ENCODE measurements at places on chromosomes 5 and 9.

DNA sequence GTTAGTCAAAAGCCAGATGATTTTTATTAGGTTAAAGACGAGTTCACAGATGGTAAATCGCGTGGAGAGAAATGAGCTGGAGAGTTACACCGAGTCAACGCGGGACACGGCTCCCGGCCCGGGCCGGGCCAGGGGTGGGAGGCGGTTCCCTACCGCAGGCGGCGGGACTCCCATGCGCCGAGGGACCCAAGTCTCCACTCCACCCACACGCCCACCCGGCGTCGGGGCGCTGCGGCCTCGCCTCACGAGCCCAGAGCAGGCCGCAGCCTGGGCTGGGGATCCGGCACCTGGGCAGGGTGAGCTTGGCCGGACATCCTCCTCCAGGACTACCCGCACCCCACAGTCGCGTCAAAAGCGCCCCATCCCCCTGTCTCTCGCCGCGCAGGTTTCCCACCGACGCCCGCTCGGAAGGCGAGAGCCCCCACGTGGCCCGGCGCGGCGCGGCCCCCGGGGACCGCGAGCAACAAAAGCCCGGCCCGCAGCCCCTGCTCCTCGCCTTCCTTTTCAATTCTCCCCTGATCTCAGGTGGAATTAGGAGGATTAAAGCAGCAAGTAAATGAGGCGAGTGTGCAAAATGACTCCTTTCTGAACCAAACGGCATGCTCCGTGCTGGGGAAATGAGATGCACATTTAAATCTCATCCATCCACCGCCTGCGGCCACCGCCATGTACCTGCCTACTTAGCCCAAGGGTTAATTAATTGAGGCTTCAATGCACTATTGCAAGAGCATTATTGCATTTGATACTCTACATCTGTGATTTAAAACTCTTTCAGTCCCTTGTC is 196.5 kb upstream of the TBCA start:
- DNase-seq = no peak

DNA sequence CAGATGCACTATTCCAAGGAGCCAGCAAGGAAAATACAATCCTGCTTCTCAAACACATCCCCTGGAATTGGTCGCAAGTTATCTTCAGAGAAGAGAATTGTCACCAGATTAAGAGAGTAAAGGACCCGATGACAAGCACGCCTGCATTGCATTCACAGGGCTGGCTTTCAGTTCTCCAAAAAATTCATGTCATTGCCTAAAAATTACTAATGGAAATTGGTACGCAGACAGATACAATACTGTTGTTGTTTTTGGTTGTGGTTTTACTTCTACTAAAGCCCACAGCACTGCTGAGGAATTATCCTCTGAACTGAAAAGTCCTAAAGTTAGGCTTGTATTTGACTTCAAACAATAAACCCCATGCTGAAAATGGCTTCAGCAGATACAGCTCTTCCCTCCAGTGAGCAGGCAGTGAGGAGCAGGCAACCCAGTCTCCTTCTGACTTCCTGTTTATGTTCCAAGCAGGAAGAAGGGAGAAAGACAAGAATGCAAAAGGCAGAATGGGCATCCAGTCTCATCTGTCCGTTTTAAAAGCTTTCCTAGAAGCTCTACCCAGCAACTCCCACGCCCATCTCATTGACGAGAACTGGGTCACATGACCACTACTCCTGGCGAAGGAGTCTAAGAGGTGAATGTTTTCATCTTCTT is 80.6 kb upstream of the ZNF366 start:
- no peak for DNase-seq

DNA sequence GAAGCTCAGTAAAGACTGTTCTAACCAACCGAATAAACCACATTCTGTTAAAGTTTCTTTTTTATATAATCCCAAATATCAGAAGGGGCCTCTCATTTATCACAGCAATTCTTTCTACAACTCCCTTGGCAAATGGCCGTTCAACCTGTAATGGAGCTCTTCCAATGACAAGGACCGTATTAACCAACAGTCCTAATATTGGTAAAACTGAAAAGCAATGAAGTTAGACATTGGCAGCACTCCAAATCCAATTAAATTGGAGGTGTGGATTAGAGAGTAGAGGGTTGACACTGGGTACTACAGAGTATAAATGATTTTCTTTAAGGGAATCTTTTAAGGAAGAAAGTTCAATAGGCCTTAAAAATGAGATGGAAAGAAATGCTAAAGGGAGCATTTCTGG is 842 bp downstream of the TMED7 start:
- DNase-seq = no peak

- DNase-seq = no peak
Measured at GRCh38 chr5:38341056-38341455, 82.7 kb downstream of the EGFLAM start.

GRCh38 chr5:40779561-40779960 is 18.6 kb downstream of the PRKAA1 start:
- DNase-seq = no peak

- no peak for DNase-seq
Measured at GRCh38 chr5:16579142-16579847, 37.5 kb downstream of the RETREG1 start.

- DNase-seq = no peak
Measured at GRCh38 chr5:1444361-1445189, 665 bp downstream of the SLC6A3 start.

GRCh38 chr5:82022499-82022898 is 50.7 kb downstream of the ATG10 start:
- DNase-seq = no peak

- no peak for DNase-seq
Measured at GRCh38 chr5:143402553-143403333, 743 bp downstream of the NR3C1 start.

GRCh38 chr9:90847971-90848370 is 46.4 kb downstream of the SYK start:
- DNase-seq = no peak

- no peak for DNase-seq
Measured at GRCh38 chr5:16854351-16854750, 81.7 kb downstream of the MYO10 start.

GRCh38 chr9:78695519-78695918 is 398.6 kb downstream of the PSAT1 start:
- no peak for DNase-seq

- DNase-seq = no peak
Measured at GRCh38 chr5:138252944-138253343, 21.5 kb downstream of the GFRA3 start.

DNA sequence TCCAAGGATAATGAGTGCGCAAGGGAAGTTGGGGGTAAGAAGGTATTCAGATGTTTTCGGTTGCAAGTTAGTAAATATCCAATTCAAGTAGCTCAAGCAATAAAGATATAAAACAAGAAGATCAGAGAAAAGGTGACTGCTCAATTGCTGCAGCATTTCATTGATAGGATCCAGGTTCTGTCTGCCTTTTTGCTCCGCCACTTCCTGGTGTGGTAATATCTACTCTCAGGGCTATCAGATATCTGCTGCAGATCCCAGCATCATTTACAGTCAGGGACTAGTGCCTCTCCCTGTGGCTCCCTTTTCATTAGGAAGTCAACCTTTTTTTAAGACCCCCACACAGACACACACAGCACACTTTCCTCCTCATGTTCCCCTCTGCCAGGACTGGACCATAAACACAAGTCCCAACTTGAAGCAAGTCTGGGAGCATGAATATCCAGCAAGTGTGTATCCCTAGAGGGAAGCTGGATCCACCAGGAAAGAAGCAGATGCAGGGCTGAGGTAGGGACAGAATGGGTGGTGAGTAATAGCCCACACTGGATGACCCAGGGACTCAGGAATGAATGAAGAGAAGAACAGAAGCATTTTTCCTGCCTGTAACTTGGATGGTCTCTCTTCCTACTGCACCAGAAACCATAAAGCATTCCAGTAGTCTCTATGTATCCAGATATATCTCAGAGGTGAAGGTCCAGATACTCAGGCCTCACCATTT is 53.7 kb downstream of the ZNF622 start:
- no peak for DNase-seq

- no peak for DNase-seq
Measured at GRCh38 chr5:136089791-136090190, 42.9 kb upstream of the SMAD5 start.

DNA sequence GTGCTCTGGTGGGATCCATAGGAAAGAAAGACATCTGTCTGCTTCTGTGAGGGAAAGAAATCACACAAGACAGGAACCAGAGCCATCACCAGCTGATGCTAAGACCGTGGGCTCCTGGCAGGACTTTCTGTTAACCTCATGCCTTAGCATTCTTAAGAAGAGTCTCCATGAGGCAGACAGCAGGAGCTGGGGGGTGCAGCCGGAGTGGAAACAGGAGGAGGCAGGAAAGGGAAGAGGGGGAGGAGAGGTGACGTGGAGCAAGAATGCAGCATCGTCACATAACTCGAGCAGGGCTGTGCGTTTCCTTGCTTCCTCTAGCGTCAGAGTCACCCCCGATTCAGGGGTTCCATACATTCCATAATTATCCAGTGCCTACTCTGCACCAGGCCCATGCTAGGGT is 53.6 kb downstream of the ERGIC1 start:
- DNase-seq = no peak

GRCh38 chr5:102139029-102139428 is 157.1 kb downstream of the SLCO4C1 start:
- no peak for DNase-seq

- DNase-seq = no peak
Measured at GRCh38 chr9:76676857-76677256, 87.4 kb upstream of the PCA3 start.

- DNase-seq = no peak
Measured at GRCh38 chr5:31757806-31758205, 118.9 kb downstream of the PDZD2 start.

- no peak for DNase-seq
Measured at GRCh38 chr5:106640511-106640910, 1030.2 kb downstream of the EFNA5 start.

DNA sequence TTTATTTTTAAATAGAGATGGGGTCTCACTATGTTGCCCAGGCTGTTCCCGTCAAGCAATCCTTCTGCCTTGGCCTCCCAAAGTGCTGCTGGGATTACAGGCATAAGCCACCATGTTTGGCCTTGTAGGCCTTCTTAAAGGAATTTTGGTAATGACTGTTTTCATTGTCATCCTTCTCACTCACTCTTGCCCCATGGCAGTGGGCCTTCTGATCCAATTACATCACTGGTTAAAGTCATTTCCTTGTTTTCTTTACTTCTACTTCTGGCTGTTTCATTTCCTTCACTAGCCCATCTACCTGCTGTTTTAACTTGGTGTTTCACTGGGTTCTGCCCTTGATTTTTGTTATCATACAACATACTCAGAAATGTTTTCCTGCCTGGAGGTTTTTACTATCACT is 20.1 kb upstream of the NIM1K start:
- no peak for DNase-seq

DNA sequence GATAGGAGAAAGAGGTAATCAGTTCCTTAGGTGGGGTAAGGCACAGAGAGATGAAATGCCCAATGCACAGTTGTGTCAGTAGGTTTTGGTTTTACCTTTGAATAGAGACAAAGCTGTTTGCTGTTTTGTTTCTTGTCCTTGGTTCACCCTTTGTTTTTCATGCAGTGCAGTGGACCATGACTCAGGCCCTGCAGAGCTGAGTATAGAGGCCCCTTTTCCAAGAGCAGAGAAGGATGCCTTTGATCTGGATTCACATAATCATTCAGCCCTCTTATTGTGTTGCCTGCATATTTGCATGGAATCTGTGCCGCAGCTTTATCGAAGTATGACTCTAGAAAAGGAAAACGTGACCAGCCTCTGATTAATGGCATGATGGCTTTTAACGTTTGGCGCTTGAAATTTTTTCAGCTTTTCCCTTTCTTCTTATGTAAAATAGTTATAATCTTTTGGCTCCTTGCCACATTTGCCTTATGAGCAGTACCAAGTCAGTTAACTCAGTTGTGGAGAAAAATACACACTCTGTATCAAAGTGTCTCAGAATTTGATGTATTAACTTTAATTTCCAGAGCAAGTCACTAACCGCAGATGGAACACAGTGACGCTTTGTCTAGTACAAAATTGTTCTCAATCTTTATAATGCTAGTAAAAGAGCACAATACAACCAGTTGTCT is 197.6 kb downstream of the KDM4C start:
- no peak for DNase-seq

- DNase-seq = no peak
Measured at GRCh38 chr5:164869325-164869724, 1363.9 kb downstream of the MAT2B start.

- no peak for DNase-seq
Measured at GRCh38 chr9:135103001-135103446, 15.6 kb downstream of the OLFM1 start.

DNA sequence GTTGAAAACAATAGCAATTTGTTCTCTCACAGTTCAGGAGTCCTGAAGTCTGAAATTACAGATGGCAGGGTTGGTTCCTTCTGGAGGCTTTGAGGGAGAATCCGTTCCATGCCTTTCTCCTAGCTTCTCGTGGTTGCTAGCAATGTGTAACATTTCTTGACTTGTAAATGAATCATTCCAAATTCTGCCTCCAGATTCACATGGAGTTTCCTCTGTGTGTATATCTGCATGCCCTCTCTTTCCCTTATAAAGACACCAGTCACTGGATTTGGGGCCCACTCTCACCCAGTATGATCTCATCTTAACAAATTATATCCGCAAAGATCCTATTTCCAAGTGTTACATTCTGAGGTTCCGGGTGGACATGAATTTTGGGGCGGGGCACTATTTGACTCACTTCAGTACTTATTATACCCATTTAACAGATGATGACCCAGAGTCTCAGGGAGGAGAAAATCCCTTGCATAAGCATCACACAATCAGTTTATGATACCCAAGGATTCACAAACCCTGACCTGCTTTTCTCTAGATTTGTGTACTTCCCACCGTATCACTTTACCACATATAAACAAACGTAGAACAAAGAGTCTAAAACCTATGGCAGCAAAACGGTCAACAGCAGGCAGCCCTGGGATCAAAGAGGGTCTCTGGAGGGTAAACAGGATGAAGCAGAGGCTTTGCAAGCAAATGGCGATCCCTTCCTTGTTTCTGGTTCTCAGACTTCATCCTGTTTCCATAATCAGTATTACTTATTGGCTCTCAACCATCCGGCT is 93.7 kb downstream of the C9orf152 start:
- DNase-seq = no peak

DNA sequence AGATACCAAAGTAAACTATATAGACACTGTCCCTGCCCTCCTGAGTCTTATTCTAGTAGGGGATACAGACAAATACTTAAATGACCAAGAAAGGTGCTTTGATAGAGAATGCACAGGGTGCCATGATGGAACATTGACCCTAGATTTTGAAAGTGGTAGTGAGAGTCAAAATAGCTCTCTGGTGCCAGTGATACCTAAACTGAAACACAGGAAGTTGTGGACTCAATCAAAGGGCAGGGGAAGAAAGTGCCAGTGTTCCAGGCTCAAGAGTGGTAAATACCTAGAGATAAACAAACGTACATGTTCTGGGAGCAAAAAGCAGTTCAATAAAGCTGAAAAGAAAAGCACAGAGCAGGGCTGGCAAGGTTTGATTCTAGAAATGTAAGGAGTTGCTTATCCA is 267.6 kb downstream of the ISL1 start:
- DNase-seq = no peak

DNA sequence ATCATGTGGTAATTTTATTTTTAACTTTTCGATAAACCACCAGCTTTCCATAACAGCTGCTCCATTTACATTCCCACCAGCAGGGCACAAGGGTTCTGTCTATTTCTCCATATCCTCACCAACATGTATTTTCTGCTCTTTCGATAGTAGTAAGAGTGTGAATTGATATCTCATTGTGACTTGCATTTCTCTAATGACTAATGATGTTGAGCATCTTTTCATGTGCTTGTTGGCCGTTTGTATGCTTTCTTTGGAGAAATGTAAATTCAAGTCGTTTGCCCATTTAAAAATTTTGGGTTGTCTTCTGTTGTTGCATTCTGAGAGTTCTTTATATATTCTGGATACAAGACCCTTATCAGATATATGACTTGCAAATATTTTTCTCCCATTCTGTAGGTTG is 45.9 kb downstream of the PSD2 start:
- DNase-seq = no peak

- no peak for DNase-seq
Measured at GRCh38 chr5:174453690-174454089, 270.7 kb upstream of the MSX2 start.

Data from amniotic stem cell (primary cell).